ENCODE measurements at places on chromosomes 4 and X.

- DNase-seq: no peak
Observed at GRCh38 chr4:187286525-187286924, 562.9 kb upstream of the FAT1 start.

DNA sequence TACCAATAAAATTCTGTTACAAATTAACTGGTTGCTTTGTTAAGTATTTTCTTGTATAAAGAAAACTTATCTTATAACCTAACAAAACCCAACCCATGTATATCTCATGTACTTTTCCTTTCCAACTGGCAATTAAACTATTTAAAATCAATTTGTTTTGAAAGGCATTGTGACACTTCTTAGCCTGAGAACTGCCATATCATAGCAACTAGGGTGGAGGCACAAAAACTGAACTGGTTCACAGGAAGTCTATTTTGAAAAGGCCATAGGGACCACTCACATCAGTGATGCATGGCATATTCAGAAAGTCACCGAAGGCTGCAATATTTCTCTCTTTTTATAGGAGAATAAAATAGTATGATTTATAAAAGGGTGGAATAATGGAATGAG lies 40.5 kb upstream of the ARSJ start:
- DNase-seq: no peak

GRCh38 chrX:121150217-121150616 lies 102.8 kb downstream of the GLUD2 start:
- DNase-seq: no peak

- peak; percentile 53 for DNase-seq
Observed at GRCh38 chr4:15729910-15730533, 27.2 kb downstream of the BST1 start.

- no peak for DNase-seq
Observed at GRCh38 chrX:113033966-113034680, 193.5 kb upstream of the AMOT start.

GRCh38 chr4:122224348-122224747 lies 72.2 kb downstream of the BLTP1 start:
- DNase-seq: no peak

- no peak for DNase-seq
Observed at GRCh38 chr4:98937986-98938720, 9.2 kb upstream of the EIF4E start.

DNA sequence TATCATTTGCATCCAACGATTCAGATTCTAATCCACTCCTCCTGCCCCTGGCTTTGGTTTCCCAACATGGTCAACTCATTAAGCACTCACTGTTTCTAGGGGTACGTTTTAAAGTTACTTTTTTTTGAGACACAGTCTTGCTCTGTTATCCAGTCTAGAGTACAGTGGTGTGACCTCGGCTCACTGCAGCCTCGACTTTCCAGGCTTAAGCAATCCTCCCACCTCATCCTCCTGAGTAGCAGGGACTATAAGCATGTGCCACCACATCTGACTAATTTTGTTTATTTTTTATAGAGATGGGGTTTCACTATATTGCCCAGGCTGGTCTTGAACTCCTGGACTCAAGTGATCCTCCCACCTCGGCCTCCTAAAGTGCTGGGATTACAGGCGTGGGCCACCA lies 48.9 kb downstream of the TMEM156 start:
- no peak for DNase-seq

DNA sequence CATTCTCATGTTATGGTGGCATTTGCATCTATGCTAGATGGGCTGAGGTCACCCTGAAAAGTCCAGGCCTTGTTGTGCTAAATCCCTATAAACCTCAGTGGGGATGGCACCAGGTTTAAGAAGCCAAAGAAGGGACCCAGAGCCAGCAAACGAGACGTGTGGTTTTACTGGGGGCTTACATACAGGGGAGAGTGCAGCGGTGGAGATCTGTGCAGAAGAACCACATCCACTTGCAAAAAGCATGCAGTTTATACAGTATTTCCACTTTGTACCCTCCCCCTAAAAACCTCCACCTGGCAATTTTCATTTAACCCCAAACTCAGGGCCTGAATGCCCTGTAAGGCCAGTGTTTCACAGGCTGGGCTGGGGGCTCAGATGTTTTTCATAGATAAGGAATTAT lies 134.9 kb upstream of the GATB start:
- no peak for DNase-seq

DNA sequence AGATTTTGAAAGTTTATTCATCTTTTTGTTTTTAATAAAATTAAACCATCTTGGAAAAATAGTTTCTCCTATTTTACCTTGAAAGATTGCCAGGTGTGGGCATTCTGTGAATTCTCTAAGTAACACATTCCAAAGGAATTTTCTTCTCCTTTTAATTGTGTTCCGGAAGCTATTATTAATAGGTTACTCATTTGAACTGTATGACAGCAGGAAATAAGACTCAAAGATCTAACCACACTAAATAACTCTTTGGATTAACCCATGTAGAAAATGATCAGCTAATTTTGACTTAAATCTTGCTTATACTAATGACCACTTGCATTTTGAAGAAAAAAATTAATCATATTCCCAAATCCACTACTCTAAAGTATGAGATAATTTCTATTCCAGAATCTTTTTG lies 17.6 kb upstream of the CCNI start:
- no peak for DNase-seq

GRCh38 chrX:101999644-102000539 lies 68.1 kb upstream of the ZMAT1 start:
- no peak for DNase-seq

GRCh38 chr4:4420421-4420820 lies 33.5 kb downstream of the NSG1 start:
- no peak for DNase-seq

- DNase-seq: no peak
Observed at GRCh38 chrX:21741869-21742701, 15.8 kb downstream of the SMPX start.

GRCh38 chr4:96164814-96165351 lies 325.0 kb downstream of the PDHA2 start:
- no peak for DNase-seq

- no peak for DNase-seq
Observed at GRCh38 chr4:28357990-28358389, 1497.3 kb downstream of the STIM2 start.

DNA sequence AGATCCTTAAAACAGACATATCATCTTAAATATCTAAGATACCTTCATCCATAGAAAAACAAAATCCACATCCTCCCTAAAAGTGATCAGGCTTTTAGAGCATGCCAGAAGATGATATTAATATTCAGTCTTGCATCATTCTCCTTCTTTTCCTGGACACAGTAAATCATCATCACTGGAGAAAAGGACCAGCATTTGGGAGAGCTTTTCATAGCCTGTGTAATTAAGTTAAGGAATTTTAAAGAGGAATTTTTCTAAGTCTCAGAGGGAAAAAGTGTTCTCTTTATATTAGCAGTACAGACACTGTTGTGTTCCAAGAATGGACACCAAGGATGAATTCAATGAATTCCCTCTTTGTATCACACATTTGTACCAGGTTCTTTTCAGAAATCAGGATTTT lies 696 bp downstream of the SCRG1 start:
- no peak for DNase-seq

- no peak for DNase-seq
Observed at GRCh38 chr4:110059556-110060191, 138.7 kb downstream of the ELOVL6 start.
